ENCODE measurements at places on chromosomes 2 and 18.
A peak's percentile ranks its signal among the peaks of the same experiment; 100 is the strongest.

DNA sequence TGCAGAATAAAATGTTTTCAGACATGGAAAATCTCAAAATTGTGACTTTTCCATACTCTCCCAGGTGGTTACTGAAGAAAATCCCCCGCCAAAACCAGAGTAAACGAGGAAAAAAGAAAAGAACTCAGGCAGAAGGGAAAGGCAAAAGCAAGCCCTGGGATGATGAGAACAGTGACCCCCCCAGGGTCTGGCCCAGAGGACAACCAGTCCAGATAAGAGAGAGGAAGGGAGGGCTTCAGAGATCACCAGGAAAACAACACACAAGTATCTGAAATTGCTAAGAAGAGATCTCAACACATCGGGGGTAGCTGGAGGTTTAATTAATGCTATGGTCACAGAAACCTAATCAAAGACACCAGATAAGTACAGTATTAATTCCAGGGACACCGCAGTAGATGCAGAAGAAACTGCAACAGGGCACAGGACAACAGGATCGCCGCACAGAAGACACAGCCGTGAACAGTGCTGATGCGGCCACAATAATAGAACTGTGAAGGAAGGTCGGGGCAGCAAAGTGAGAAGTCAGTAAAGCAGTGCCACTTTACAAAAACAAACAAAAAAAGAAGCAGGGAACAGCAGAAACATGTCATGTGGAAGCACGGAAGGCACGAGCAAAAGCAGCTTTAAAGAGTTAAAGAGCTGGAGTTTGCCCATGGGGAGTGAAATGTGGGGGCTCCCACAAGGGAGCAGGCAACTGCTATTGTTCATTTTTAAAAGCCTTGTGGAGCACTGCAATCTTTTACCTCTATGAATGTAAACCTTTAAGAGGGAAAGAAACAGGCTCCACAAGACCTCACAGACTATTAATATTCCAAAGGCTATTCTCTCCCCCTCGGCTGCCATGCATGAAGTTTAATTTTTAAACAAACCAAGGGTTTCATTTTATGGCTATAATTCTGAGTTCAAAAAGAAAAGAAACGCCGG, 28.4 kb downstream of the FAM168B start:
- DNase-seq = no peak

DNA sequence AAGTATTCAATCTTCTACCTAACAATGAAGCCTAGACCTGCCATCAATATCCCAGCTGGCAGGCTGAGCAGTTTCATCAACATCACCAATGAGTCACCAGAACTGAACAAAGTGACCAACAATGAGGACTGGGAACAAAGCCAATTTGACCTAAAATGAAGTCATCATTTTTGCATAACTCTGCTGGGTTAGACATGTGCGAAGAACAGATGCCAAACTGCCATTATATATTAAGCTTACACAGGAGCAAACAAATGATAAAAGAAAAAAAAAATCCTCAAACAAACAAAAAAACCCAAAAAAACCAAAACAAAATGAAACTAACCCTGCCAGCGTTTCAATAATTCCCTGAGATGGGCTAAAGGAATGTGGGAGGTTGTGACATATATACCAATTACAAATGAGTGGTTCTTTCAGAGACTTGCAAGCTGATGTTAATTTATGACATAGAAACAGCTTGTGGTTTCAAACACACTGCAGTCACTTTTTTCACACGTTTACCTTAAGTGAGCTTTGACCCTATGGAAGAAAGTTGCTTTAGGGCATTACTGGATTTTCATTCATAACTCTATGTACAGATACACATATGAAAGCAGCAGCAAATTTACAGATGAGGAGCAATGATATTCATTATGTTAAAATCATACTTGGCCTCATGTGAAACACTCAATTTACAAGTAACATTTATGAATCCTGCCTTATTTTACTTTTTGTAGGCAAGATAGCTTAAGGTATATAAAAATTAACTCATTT, 56.9 kb upstream of the CCDC141 start:
- DNase-seq = peak; percentile 66

DNA sequence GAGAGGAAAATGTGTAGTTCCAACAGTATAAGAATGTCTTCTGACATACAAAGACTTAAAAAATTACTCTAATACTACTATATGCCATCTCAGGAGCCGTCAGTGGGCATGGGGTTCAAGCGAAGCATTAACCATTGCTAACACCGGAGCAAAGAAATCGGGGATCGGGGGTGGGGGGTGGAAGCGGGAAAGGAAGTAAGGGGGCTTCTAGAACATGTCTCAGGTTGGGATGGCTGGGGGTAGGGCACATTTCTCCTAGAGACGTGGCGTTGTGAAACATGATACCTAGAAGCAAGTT, 702 bp downstream of the LMAN1 start:
- no peak for DNase-seq

- no peak for DNase-seq
Measured at GRCh38 chr2:30356071-30356470, 91.0 kb upstream of the LCLAT1 start.

GRCh38 chr2:189199797-189200196, 20.2 kb upstream of the COL5A2 start:
- no peak for DNase-seq

DNA sequence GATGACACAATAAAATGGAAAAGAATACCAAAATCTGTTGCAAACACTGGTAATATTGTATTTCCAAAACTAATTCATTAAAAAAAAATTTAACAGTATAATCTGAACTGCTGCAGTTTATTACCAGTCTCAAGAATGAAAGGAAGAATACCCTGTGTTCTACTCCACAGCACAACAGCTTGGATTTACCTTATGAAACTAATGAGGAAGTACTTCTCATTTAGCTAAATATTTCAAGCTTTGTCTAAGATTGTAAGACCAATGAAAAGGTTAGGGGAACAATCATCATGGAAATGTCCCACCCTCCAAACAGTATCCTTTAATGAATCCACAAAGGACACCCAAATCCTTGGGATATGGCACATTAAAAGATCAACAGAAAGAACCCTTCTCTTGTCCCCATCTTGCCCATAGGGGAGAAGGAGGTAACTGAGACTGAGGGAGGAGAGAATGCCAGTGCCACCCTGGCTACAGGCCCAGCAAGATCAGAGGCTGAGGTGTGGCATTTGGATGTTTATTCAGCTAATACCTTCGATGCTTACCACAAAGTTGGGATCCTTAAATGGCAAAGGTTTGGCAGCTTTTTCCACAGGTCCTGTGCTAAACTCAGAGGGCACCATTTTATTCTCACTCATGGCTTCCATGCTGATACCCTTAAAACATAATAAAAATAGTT, 17.7 kb downstream of the INO80C start:
- no peak for DNase-seq

DNA sequence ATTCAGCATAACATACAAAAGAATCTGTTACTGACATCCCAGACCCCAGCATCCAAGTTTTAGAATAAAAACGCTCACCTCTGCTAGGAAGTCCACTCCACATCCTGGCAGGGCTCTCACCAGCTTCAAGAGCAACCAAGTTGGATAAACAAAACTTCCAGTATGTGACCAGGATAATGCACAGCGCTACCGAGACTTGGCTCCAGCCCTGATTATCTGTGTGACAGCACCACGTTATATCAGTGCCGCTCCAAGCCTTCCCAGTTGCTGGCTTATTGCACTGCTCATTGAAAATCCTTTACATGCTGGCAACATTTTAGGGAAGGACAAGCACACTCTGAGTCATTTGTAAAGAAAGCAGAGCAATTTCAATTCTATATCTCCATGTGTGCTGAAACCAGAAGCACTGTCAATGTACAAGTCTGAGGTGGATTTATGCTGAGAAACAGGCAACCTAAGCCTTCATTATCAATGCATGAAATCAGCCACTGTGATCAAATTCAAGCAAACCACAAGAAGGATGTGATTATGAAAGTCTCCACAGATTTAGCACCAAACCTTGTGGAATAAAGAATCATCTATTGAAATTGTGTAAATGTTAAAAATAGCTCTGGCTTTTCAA, 115.7 kb downstream of the ZNF385B start:
- no peak for DNase-seq

- DNase-seq = no peak
Measured at GRCh38 chr2:193315428-193316091, 1120.8 kb upstream of the TMEFF2 start.

DNA sequence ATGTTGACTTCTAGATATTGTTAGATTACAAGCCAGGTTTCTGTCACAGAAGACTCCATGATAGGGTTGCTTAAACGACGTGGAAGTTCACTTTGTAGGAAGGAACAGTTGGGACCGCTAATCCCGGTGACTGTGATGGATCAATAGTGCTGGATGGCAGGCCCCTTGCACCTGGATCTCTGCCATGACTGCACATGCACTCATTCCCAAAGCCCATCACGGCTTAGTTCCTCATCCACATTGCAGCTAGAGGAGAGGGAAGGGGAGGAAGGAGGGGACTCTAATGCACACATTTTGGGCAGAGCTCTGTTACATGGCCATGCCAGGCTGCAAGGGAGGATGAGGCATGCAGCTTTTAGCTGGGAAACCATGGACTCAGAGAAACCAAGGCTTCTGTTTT, 773.7 kb upstream of the RAB6C start:
- DNase-seq = no peak

DNA sequence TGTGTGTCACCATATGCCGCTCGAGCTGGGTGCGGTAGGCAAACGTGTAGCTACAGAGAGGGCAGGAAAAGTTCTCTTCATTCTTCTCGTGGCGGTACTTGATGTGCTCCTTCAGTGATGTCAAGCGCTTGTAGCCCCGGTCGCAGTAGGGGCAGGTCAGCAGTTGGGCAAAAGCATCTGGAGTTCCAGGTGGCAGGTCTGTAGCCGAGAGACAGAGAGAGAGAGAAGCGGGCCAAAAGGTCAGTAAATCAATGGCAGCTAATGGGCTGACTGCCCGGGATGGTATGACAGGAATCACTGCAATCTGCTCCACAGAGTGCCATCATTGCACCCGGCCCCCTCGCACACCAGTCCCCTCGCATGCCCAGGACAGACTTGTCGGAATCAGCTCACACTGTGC, 116.0 kb downstream of the ZEB2 start:
- DNase-seq = no peak

DNA sequence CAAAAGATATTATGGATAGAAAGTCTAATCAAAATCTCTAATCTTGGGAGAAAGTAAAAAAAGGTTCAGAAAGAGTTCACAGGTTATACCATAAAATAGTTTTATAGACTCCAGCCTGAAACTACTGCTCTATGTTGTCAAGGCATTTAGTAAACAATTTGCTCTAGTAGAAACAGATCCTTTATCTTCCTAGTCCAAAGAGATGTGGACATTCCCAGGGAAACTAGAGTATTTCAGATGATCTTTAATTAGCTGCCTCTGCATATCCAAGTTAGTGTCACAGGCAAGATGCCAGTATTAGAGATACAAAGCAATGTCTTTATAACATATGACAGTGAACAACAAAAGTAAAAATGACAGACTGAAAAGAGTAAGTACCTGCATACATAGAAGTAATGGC, 708.6 kb downstream of the CCDC85A start:
- DNase-seq = no peak

GRCh38 chr18:3603421-3604234, 153.7 kb downstream of the TGIF1 start:
- DNase-seq = peak; percentile 32

- DNase-seq = no peak
Measured at GRCh38 chr2:207513551-207514257, 16.1 kb upstream of the CREB1 start.

DNA sequence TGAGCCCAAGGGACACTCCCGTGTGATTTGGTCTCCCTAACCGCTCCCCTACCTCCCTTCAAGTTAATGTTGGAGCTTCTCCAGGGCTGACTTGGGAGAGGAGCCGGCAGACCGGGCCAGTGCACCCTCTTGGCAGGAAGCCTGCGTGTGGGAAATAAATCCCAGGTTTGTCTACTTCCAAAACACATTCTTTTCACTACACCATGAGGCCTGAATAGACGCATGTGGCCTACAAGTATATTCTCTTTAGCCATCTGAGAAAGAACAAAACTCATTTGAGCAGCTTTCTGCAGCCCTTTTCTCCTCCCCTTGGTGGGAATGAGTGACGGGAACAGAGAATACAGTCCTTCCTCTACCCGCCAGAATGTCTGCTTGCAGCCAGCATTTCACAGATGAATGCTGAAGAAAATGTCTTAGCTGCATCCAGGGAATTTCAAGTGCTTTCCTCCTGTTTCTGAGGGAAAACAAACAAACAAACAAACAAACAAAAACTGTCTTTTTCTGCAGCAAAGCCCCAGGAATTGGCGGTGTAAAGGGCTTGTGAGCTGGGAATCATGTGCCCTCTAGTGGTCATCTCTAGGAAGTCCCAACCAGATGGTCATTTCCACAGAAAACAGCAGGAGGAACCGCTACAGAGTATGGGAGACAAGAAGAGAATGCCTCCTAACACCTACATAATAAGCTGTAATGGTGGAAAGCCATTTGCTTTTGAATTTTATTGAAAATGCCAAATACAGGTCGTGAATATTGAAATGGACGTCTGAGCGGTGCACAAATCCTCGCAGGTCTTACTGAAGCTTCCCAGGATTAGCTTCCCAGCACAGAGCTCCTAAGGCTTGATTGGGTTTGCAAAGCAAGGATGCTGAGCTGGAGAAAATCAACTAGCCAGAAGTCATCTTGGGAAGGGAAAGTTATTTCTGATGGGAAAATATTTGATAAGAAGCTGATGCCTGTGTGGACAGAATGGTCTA, 41.2 kb upstream of the DAPL1 start:
- DNase-seq = peak; percentile 67

- DNase-seq = peak; percentile 55
Measured at GRCh38 chr2:181306785-181307184, 150.4 kb upstream of the ITGA4 start.

DNA sequence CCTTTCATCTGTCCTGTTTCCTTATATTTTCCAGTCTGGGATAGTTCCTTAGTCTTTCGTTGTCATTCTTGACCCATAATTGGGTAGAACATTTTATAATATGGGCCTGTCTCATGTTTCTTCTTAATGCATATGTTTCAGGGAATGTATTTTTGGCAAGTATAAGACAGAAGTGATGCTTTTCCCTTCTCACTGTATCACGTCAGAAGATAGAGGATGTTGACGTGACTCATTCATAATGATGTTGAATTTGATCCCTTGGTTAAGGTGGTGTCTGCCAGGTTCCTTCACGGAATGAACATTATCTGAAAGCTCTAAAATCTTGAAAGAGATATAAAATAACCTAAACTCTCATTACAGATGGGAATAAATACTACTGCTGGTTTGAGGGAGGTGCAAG, 18.8 kb downstream of the CDH7 start:
- DNase-seq = no peak

GRCh38 chr2:221137385-221137784, 434.7 kb downstream of the EPHA4 start:
- peak; percentile 36 for DNase-seq

Measured in NAMALWA (cell line).